OCI-LY7 (cell line): ENCODE measurements at places on chromosomes 4 and X.
A peak's percentile ranks its signal among the peaks of the same experiment; 100 is the strongest.

DNA sequence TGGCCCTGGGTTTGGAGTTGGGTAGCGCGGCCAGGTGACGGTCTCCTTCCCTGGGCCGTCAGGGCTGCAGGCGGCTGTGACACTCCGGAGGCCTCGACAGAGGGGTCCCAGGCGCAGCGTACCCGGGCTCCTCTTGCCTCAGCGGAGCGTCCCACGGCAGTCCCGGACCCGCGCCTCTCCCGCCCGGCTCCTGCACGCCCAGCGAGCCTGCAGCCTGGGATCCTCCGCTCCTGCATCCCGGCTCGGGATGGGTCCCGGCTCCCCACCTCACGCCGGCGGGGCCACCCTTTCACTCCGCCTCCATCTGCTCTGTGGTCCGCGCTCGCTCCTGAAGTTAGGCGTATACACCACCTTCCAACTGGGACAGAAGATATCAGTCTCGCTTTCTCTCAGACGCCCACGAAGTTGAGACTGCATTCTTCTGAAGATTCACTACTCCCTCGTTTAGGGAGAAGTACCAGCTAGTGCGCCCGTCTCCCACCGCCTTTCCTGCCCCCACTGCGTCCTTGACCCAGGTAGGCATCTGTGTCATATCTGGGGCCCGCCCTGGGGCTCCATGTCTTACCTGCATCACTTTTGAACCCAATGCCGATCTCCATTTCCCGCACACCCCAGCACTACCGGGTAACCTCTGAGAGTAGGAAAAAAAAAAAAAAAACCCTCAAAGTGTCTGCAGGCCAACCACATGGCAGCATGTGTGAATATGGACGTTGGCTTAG is 32.3 kb upstream of the KDR start:
- DNase-seq: no peak

DNA sequence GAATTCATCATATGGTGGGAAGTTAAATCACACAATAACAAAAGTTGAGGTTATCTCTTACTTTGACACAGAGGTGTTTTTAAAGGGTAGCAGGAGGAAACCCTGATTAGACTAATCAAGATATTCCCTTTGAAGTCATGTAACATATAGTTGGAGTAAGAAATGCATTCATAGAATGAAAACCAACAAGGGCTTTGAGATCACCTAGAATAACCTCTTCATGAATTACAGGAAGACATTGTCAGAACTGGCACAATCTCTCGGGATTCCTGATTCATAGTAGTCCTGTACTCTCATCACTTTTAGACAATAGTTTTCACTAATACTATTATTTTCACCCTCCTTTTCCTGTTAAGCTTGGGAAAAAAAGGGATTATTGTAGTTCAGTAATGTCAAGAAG is 170.2 kb downstream of the PPP3CA start:
- DNase-seq: no peak

GRCh38 chr4:144582975-144583374 is 63.0 kb upstream of the HHIP start:
- no peak for DNase-seq

DNA sequence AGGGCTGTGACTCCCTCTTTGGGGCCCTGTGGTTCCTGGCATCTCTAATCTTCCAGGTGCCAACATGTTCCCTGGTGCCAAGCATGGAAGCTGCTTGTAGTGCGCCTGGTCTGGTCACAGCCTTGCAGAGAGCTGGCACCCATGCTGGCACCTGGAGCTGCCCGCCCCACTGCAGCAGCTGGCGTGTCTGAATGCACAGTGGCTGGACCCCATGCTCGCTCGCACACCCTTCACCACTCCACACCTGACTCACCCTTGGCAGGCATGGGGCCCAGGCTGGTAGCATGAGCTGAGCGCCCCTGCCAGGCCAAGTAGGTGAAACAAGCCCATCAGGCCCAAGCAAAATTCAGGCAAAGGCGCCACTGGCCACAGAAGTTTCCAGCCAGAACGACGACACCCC is 119.1 kb downstream of the DNAAF6 start:
- no peak for DNase-seq

DNA sequence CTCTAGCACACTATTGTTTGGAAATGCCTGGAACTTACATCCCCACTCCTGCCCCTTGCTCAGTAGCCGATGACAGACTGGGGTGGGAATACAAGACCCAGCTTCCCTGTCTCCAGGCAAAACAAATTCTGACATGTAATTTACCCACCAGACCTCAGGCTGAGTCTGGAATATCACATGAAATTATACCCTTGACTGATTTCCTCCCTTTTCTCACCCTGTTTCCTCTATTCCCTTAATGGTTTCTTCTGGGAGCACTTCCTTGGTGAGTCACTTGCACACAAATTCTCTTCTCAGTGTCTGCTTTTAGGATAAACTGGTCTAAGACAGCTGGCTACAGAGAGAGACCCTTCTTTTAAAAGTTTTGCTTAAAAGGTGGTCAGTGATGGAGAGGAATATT is 65.8 kb upstream of the DIPK2B start:
- no peak for DNase-seq

GRCh38 chrX:53883196-53883595 is 161.1 kb downstream of the PHF8 start:
- DNase-seq: no peak

DNA sequence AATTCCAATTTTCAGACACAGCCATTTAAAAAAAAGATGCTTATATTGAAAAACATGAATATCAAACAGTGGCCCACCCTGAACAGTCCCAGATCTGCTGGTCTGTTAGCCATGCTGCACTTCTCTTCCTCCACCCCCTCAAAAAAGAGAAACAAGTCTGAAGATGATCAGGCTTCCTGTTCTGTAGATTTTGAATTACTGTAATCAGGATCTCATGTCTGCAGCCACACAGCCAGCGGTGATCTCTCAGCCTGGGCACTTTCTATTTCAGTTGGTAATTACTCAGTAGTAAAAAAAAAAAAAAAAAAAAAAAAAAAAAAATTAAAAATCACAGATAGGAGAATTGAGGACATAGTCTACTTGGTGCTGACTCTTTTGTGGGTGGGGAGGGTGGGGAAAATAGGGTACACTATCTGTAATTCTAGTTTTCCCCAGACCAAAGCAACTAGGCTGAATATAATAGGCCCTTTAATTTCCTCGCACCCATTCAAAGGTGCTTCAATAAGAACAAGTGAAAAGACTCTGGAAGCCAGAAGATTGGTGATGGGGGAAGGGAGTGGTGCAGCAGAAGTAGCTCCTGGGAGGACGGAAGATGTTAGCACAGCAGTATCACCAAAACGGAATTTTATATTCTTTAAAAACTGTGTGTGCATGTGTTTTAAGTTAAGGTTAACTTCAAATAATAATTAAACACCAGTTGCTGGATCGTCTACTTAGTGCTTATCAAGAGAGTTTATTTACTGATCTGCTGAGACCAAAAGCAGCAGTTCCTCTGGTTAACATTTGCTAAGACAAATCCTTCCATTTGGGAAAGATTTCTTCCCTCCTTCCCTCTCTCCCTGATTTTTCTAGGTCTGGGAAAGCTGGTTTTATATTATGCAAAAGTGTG is 47.0 kb downstream of the SPRY1 start:
- peak; percentile 71 for DNase-seq

DNA sequence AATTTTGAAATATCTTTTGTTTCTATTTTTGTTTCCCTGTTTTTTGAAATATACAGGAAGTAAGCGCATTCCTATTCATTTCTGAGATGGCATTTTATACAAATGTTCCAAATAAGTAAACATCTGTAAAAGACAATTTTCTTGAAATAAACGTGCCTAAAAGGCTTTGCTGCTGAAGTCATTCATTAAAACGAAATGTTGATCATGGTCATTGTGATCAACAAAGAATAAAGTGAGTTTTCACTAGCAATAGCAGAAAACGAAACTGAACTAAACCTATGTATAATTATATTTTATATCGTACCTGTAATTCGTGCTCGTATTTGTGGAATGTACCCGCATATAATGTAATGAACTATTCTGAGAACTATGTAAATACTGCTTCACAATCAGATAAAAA is 221.2 kb downstream of the MGST2 start:
- DNase-seq: no peak

GRCh38 chrX:74389016-74389722 is 32.1 kb upstream of the SLC16A2 start:
- no peak for DNase-seq

- DNase-seq: no peak
These were observed 119.7 kb downstream of the PCDH7 start for GRCh38 chr4:30839583-30840520.

GRCh38 chr4:23875317-23875716 is 14.5 kb downstream of the PPARGC1A start:
- no peak for DNase-seq
